ENCODE measurements at places on chromosomes 7 and 10. TPM values are rescaled to one million over a fixed set of nuclear protein-coding genes. Genes with fewer than 3 reads are reported as not detected.

PCLO gene
- polyA plus RNA-seq: 1.0 TPM

HTR7 gene
- 0.48 TPM for polyA plus RNA-seq

PRR15 gene
- 7.0 TPM for polyA plus RNA-seq

GHRHR gene
- 0.38 TPM for polyA plus RNA-seq

HPSE2 gene
- 0.32 TPM for polyA plus RNA-seq

ZNF775 gene
- polyA plus RNA-seq: 1.4 TPM

HMX2 gene
- polyA plus RNA-seq: not detected

IFIT1B gene
- not detected for polyA plus RNA-seq

FKBP6 gene
- not detected for polyA plus RNA-seq

Data from lung (tissue), 17 donors.